ENCODE measurements at places on chromosomes 12 and 14.
A peak's percentile ranks its signal among the peaks of the same experiment; 100 is the strongest.

- DNase-seq = peak; percentile 20
These were observed 268.3 kb upstream of the PRKD1 start for GRCh38 chr14:30195941-30196340.

DNA sequence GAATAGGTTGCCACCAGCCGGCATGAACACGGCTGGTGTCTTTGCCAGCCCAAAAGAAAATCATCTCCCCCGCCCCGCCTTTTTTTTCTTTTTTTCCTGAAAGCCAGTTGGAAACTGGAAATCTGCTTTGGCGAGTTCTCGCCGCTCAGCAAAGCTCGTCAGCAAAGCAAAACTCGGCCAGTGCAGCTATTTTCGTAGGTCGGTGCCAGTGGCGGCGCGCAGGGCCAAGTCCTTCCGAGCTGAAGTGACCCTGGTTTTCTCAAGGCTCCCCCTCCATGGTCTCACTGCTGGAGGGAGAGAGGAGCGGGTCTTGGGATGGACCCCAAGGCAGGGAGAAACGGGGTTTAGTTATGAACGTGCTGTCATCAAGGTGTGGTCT is 248.4 kb upstream of the RTL1 start:
- no peak for DNase-seq

GRCh38 chr14:74465335-74465734 is 27.8 kb downstream of the NPC2 start:
- DNase-seq = no peak

DNA sequence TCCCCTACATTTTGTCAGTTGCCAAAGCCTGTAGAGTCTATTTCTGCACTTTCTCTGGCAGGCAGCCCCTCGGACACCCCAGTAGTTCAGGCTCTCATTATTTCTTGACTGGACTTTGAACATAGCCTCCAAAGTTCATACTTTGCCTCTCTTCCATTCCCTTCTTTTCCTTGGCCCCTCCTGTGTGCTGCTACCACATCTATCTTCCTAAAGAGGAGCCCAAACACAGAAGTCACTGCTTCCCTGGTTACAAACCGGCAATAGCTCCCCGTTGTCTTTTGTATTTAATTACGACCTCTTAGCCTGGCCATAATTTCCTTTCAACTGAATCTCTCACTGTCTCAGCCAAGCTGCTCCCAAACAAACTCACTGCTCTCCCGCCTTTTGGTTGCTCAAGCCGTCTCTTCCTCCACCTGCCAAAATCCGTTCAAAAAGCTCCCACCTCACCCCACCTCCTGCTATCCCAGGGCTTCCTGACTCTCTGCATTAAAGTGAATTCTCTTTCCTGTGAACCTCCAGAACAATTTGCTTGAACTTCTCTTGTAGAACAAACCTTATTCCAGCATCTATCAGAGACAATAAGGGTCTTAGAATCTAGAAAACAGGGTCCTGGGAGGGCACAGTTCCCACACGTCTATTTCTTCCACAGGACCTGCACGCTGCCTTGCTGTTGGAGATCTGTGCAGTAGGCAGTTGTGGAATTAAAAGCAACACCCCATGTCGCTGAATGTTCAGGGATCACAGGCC is 46.9 kb downstream of the PRMT8 start:
- no peak for DNase-seq

GRCh38 chr12:121789233-121789781 is 4.2 kb downstream of the RHOF start:
- no peak for DNase-seq

GRCh38 chr12:115659422-115659821 is 618.1 kb downstream of the MED13L start:
- no peak for DNase-seq

DNA sequence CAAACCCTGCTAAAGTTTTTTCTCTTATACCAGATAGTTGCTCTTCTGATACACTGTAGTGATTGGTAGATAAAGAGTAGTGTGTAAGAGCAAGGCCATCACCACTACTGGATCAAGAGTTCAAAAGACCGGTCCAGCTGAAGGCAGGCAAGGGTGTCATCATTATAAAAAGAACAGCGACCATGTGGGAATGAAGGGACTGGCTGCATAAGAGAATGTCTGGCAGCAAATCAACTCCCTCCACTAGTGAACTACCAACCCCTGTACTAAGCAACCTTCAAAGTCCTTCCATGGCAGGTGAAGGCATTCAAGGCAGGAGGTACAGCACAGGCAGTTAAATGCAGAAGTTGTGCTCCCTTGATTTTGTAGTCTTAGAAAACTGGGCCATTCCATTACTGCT is 53.5 kb downstream of the EGLN3 start:
- DNase-seq = no peak

GRCh38 chr14:62087191-62087590 is 325.0 kb downstream of the SNAPC1 start:
- DNase-seq = no peak

DNA sequence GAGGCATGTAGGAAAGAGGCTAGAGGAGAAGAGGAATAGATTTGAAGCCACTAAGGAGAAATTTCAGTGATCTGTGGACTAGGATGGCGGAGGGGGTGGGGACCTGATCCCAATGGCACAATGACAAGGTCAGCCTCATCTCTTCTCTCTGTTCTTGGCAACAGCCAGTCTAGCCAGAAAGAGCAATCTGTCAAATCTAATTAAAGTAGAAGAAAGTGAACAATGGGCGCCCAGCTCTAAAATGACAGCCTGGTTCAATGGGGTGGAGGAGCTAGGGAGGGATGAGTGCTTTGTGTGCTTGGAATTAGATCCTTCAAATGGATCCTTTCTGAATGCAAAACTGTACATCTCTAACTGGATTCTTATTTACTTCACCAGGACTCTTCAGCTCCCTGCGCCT is 37.2 kb upstream of the TUBA1C start:
- DNase-seq = no peak
